ENCODE measurements at places on chromosomes 4 and X.

- no peak for DNase-seq
Observed at GRCh38 chr4:101337688-101338087, 9.6 kb downstream of the PPP3CA start.

DNA sequence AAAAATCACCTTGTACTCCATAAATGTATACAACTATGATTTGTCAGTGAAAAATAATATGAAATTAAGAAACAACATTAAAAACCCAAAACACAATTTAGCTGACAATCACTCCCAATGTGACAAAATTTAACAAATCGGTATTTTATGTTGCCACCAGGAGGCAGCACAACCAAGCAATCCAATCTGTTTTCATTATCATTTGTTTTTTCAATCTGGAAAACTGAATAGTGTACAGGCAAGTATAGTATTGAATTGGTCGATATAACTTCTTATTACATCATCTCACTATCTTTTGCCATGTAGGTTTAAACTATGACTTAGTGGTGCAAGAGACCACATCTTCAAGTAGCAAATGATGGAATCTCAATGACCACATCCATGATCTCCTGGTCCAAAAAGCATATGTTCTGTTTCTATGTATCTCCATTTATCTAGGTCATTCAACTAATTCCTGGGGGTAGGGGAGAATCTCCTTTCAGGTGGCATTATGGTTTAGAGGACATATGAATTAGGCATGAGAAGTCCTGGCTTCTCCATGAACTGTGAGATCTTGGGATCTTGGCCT, 112.9 kb upstream of the AGA start:
- peak; percentile 37 for DNase-seq

- no peak for DNase-seq
Observed at GRCh38 chr4:52586069-52586468, 73.0 kb downstream of the USP46 start.

GRCh38 chr4:155077452-155078229, 130.8 kb upstream of the NPY2R start:
- DNase-seq, result no peak

GRCh38 chr4:175790083-175790482, 22.0 kb downstream of the GPM6A start:
- DNase-seq, result no peak

Data from activated naive CD8-positive, alpha-beta T cell treated with anti-CD3 and anti-CD28 coated beads, Interleukin-2, amount 50 U/mL, for 24 hours (primary cell).